Esophagus muscularis mucosa (tissue), 4 donors: ENCODE measurements at places on chromosomes 2 and 18. TPM values are rescaled to one million over a fixed set of nuclear protein-coding genes. Genes with fewer than 3 reads are reported as not detected.

DNA sequence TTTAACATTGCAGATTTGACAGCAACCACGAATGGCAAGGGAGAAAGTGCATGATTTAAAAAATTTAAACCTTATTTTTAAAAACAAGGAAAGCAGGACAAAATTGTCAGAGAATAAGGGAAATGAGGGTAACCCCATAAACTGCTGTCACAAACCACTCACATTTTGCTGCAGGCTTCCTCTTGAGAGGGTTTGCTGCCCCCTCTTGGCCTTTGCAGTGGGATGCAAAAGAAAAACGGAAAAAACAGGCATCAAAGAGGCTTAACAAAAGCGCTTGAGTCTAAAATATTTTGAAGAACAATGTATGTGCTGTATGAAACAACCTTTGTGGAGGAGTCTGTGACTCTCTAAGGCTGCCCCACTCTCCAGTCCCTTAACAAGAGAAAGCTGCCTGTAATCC lies 91.6 kb downstream of the TMX3 start:
- H3K4me3 ChIP-seq = no peak overlapping the region
- H3K36me3 ChIP-seq = no peaks in the 10 kb centered on the region
- H3K27ac ChIP-seq = no peak overlapping the region
- no peak for DNase-seq
- no peaks in the 10 kb centered on the region for H3K4me1 ChIP-seq

GRCh38 chr2:226450141-226450540 lies 349.5 kb downstream of the IRS1 start:
- H3K4me1 ChIP-seq = no peaks in the 10 kb centered on the region
- H3K4me3 ChIP-seq = no peak overlapping the region
- no peaks in the 10 kb centered on the region for H3K27me3 ChIP-seq
- no peak for DNase-seq
- H3K27ac ChIP-seq = no peak overlapping the region

DNA sequence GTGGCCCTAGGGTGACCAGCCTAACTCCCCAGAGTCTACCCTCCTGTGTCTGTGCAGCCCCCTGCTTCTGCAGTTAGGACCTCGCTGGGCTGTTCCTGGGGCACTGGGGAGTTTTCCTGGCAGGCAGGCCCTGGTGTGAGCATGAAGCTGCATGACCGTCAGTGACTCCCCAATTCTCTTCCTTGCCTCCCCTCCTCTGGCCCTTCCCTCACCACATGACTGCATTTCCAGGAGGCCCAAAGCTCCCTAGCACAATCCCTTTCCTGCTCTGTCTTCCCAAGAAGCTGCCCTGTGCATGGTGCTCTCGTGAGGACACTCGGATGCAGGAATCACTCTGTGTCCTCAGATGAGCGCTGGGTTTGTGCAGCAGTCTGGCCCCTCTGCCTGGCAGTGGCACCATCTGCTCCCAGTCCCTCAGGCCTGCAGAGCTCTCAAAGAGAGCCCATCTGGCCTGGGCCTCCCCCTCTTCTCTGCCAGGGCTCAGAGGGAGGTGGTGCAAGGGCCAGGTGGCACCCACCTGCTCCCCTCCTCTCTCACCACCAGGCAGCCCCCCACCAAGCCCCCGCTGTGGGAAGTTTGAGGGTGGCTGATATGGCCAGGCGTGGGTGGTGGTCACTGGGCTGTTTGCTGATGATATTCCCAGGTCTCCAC lies 125.6 kb upstream of the HS6ST1 start:
- peak; percentile 66 for DNase-seq
- no peak overlapping the region for H3K27ac ChIP-seq
- no peaks in the 10 kb centered on the region for H3K27me3 ChIP-seq
- no peaks in the 10 kb centered on the region for H3K36me3 ChIP-seq
- no peak overlapping the region for H3K4me3 ChIP-seq

DNA sequence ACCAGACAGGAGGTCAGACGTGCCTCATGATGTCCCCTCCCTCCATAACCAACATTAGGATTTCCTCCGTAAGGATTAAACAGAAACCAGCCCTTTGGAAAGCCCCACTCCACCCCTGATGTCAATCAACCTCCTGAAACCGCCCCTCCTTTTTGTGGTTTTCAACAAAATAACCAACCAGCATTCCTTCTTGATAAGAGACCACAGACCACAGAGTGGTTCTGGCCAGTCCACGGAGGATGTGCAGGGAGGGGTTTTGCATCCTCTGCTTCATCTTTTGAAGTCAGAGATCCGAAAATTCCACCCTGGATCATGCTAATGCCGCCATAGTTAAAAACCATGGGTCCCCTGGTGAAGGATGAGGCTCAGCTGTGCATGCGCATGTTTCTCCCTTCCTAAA lies 180.0 kb upstream of the CCDC150 start:
- H3K36me3 ChIP-seq = no peaks in the 10 kb centered on the region
- H3K27ac ChIP-seq = no peak overlapping the region

RFTN2 gene
- 5.0 TPM for total RNA-seq

DNA sequence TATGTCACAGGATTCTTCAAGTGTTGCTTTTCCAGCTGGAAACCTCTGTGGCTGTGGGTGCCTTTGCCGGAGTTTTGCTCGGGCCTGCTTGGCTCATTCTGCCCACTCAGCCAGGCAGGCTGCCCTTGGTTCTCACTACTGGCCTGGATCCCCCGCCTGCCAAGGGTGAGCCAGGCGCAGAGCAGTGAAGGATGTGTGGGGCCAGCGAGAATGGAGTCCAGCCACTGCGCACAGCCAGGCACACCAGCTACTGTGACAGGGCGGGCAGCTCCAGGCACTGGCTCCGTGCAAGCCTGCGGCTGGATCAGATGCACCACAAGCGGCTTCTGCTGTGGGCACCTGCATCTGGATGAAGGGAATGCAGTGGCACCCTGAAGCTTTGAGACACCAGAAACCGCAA lies 257.1 kb downstream of the RPRM start:
- H3K36me3 ChIP-seq = no peaks in the 10 kb centered on the region
- H3K27ac ChIP-seq = no peak overlapping the region
- no peaks in the 10 kb centered on the region for H3K27me3 ChIP-seq
- no peak for DNase-seq
- H3K4me3 ChIP-seq = no peak overlapping the region

PDCD1 gene
- total RNA-seq = 1.5 TPM

- no peaks in the 10 kb centered on the region for H3K4me1 ChIP-seq
- H3K36me3 ChIP-seq = no peaks in the 10 kb centered on the region
- no peaks in the 10 kb centered on the region for H3K27me3 ChIP-seq
Observed at GRCh38 chr2:88003074-88003755, 13.1 kb downstream of the RNU2-63P start.

DNA sequence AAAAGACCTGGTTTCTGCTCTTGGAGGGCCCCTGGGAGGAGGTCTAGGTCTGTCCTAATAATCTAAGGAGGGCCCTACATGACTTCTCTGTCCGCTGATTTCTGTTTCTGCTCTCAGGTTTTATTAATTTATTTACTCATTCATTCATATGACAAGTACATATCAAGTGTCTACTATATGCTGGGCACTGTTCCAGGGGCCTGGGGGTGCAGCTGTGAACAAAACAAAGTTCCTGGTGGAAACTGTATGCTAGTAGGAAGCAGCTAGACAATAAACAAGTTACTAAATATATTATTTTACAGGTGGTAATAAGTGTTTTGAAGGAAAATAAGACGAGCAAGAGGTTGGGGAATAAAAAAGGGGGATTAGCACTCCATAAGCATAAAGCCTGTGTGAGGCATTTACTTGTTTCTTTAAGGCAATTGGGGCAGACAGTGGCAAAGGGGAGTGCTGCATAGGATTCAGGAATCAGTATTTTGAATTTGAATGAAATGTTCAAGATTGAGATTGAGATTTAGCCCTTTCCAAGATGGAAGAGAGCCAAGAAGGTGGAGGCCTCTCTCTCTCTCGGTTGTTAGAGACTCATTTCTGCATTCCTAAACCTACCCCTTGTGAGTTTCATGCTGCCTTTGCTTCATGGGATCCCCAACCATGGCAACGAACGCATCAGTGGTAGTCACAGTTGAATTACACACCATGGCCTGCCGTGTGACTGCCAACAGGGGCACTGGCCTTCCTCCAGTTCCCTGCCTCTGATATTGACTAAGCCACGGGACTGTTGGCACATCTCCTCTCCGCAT lies 28.3 kb downstream of the DRC1 start:
- DNase-seq = no peak
- no peaks in the 10 kb centered on the region for H3K4me1 ChIP-seq
- no peak overlapping the region for H3K4me3 ChIP-seq
- no peak overlapping the region for H3K27ac ChIP-seq
- H3K36me3 ChIP-seq = no peaks in the 10 kb centered on the region

ANTXR1 gene
- 98.0 TPM for total RNA-seq

KRTCAP3 gene
- total RNA-seq = not detected
